ENCODE measurements at places on chromosomes 16 and 17. TPM values are rescaled to one million over a fixed set of nuclear protein-coding genes. Genes with fewer than 3 reads are reported as not detected.

- no peak for DNase-seq
Observed at GRCh38 chr17:59439262-59439661, 107.8 kb downstream of the YPEL2 start.

GRCh38 chr16:31568577-31569359, 41.1 kb downstream of the AHSP start:
- peak; percentile 52 for DNase-seq

- DNase-seq = no peak
Observed at GRCh38 chr16:85265161-85265784, 153.0 kb upstream of the CIBAR2 start.

The GPR142 gene
- total RNA-seq = not detected

GRCh38 chr17:78329263-78330059, 30.4 kb downstream of the SOCS3 start:
- DNase-seq = no peak

DNA sequence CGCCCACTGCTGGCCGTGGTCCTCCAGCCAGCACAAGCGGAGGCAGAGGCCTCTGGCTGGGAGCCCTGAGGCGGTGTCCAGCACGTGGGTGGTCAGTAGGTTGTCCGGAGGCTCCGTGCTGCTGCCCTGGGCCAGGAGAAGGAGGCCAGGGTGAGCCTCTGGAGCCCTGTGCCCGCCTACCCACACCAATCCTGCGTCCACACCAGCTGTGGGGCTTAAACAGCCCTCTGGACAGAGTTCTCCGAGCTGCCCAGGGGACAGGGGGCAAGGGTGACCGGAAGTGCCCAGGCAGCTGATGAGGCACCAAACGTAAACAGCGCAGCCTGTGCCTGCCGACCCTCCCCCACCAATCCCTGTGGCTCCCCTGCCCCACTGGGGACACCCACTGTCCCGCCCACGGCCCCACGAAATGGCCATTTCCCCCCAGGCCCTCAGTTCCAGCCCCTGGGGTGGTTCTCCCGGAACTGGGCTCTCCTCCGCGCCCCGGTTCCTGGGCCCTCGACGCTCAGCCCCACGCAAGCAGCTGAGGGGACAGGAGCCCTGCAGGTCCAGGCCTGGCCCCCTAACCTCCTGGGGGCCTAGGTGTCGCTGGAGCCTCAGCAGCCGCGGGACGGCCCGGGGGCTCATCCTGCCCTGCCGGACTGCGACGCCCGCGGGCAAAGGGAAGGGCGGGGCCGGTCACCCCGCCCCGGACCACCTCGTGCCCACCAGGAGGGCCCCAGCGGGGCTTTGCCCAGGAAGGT, 27.9 kb upstream of the DBNDD1 start:
- DNase-seq = no peak

DNA sequence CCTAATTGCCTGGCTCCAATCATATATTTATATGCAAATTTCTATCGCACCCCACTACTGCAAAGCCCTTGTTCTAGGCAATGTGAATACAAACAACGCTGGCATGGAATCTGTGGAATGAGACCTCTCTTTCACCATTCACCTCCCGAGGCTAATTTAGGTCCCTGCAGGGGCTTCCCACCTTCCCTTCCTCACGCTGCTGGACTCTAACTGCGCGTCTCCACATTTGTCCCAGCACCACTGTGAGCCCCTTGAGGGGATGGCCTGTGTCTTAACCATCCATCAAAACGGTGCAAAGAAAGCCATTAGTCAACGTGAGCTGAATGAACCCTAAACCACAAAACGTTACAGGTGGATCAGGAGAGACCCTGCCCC, 1.6 kb downstream of the TMEM114 start:
- peak; percentile 61 for DNase-seq

GRCh38 chr16:71242601-71243000, 12.1 kb upstream of the HYDIN start:
- DNase-seq = no peak

The TBC1D3C gene
- not detected for total RNA-seq

The GNAO1 gene
- total RNA-seq = 30.2 TPM

GRCh38 chr16:87490096-87490798, 2.6 kb downstream of the ZCCHC14 start:
- no peak for DNase-seq

DNA sequence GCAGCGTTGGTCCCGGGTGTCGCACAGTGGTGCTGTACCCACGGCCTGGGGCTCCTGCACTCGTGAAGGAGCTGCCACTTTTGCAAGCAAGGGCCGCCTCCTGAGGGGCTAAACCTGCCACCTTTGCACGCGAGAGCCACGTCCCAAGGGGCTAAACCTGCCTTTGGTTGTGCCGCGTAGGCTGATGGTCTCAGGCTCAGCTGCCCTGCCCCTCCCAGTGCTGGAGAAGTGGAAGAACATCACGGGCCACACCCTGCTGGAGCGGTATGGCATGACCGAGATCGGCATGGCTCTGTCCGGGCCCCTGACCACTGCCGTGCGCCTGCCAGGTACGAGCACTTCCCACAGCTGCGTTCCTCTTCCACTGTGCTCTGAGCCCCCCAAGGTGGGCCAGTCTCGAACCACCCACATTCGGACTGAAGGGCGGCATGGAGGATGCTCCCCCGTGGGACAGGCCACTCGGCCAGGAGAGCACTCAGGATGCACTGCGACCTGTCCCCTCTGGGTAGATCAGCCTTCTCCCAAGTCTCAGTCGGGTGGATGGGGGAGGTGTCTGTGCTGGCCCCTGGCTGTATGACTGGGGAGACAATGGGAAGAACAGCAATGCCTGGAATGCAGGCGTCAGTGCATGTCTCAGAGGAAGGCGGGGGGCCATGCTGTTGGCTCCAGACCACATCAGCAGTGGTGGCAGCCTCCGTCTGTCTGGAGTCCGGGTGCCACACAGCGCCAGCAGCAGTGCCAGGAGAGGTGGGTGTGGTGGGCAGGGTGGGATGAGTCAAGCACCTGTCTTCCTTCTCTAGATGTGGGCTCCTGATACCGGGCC, 20.7 kb downstream of the ACSF3 start:
- no peak for DNase-seq

GRCh38 chr17:78154903-78155811, 9.0 kb downstream of the C17orf99 start:
- DNase-seq = no peak

The SLC6A2 gene
- total RNA-seq = not detected

The CACNG5 gene
- total RNA-seq = 2.2 TPM

GRCh38 chr16:12043953-12044352, 67.4 kb downstream of the SNX29 start:
- DNase-seq = no peak
